ENCODE measurements at places on chromosomes 4 and X. TPM values are rescaled to one million over a fixed set of nuclear protein-coding genes. Genes with fewer than 3 reads are reported as not detected.

- H3K4me1 ChIP-seq: no peaks in the 10 kb centered on the region
- H3K36me3 ChIP-seq: no peaks in the 10 kb centered on the region
- no peaks in the 10 kb centered on the region for H3K27me3 ChIP-seq
- DNase-seq: no peak
- no peak overlapping the region for H3K4me3 ChIP-seq
These were observed 18.1 kb downstream of the CHIC1 start for GRCh38 chrX:73581002-73581628.

DNA sequence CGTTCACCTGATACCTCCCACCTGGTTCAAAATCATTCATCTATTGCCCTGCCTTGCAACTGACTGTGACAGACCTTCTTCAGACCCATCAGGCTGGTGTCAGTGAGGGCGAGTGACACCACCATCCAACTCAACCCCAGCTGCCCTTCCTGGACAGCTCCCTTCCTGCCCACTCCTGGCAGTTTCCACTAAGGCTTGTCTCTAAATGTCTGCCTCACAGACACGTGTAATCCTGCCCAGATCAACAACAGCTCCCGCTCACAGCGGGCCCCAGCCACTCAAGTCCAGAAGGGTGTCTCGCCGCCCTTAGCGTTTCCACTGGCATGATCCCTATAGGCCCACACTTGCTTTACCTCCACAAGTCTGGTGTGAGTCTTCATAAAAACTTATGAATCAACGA, 28.9 kb downstream of the ACSL1 start:
- no peak for DNase-seq
- H3K4me3 ChIP-seq: no peak overlapping the region
- no peaks in the 10 kb centered on the region for H3K27me3 ChIP-seq
- H3K27ac ChIP-seq: no peak overlapping the region

DNA sequence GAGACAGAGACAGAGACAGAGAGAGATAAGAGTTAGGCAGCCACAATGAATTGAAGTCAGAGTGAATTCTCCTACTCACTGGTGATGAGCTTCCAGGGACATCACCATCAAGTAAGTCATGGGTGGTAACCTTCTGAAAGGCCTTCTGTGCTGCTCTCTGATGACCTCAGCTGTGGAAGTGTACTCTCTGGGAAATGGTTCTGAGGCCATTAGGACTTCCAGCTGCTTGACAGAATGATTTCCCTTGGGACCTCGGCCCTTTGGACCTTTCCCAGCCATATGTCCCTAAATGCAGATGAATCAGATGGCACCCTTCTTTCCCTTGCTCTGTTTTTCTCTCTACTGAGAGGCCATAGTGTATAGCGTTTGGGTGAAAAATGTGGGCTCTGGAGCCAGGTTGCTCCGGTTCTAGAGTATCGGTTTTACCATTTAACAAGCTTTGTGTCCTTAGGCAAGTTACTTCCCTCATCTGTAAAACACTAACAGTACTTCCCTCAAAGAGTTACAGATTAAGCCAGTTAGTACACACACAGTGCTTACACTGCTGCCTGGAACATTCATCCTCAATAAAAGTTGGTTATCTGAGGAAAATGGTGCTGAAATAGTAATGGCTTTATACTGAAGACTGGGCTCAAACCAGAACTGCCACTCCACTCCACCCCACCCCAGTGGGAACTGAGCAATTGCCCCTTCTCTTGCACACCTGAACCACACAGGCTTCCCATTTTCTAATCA, 7.6 kb downstream of the SEPTIN11 start:
- no peaks in the 10 kb centered on the region for H3K36me3 ChIP-seq
- no peak for DNase-seq
- H3K4me3 ChIP-seq: no peak overlapping the region
- H3K4me1 ChIP-seq: peaks cover 34% of the 10 kb centered on the region
- no peak overlapping the region for H3K27ac ChIP-seq

- peaks cover 14% of the 10 kb centered on the region for H3K36me3 ChIP-seq
- peak; percentile 86 for DNase-seq
- no peak overlapping the region for H3K4me3 ChIP-seq
- H3K27me3 ChIP-seq: no peaks in the 10 kb centered on the region
These were observed 155.6 kb upstream of the PACRGL start for GRCh38 chr4:20544645-20545044.

ADRA2C gene
- total RNA-seq: 5.4 TPM

DNA sequence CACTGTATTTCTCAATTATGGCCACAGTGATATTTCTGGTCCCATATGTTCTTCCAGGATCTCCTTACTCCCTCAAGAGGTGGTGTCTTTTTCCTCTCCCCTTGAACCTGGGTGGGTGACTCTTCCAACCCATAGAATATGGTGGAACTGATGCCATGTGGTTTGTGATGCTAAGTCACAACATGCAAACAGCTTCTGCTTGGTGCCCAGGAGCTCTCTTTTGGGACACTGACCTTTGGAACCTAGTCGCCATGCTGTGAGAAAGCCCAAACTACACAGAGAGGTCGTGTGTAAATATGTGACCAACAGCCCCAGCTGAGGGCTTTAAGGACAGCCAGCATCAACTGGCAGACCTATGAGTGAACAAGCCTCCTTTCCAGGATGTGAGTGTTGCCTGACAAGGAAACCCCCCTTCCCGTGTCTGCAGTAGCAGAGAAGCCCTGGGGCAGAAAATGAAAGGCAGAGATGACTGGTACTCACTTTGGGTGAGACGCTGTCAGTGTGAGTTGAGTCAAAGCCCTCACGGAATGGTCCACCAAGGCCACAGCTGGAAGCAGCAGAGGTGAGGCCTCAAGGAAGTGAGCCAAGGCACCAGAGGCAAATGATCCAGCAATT, 223.4 kb downstream of the BCOR start:
- no peak overlapping the region for H3K4me3 ChIP-seq
- no peaks in the 10 kb centered on the region for H3K27me3 ChIP-seq
- no peaks in the 10 kb centered on the region for H3K36me3 ChIP-seq
- DNase-seq: no peak
- no peaks in the 10 kb centered on the region for H3K4me1 ChIP-seq
- no peak overlapping the region for H3K27ac ChIP-seq

GRCh38 chrX:79572566-79572965, 205.4 kb upstream of the ITM2A start:
- no peaks in the 10 kb centered on the region for H3K27me3 ChIP-seq
- no peak overlapping the region for H3K4me3 ChIP-seq
- H3K36me3 ChIP-seq: no peaks in the 10 kb centered on the region

DNA sequence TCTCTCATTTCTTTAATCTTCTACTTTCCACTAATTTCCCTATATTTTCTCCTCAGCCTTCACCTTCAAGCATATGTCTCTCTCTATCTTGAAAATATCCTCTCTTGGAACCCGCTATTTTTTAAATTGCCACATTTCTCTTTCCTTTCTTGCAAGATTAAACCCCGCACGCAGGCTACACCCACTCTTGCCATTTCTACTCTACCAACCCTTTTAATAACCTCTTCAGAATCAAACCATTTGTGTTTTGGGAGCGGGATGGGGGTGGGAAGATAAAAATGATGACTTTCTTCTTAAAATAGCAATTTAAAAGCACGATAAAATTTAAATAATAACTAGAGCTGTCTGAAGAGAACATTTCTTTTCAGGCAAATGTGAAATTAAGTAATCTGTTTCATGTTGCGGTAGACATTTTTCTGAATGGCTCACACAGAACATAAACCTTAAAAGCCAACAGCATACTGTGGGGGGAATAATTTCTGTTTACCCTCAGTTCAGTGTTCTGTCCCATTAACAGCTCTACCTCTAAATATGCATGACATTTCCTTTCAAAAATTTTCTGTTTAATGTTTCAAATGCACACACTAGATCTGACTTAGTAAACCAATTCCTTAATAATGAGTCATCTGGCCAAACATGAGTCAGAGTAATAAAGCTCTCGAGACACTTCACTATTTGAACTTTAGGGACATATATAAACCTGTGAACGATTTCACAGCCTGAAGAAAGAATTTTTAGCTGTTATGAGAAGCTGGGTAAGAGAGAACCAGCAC, 20.5 kb downstream of the ARSJ start:
- peak; percentile 88 for DNase-seq
- no peaks in the 10 kb centered on the region for H3K36me3 ChIP-seq
- no peak overlapping the region for H3K4me3 ChIP-seq
- H3K27ac ChIP-seq: no peak overlapping the region
- H3K4me1 ChIP-seq: peaks cover 4% of the 10 kb centered on the region

DNA sequence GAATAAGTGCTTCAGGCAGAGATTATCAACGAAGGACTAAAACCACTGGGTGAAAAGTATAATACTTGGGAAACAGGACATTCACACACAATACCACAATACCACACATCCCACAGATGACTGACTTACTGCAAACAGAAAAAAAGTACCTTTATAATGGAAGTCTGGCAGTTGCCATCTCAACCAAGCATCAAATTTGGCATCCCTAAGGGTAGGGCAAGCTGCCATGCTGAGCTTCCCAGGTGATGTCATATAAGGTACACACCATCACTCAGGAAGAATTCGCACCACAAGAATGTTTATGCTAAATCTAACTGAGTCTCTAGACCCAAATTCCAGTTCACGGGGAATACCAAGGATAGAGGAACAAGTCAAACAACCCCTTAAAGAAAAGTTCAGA, 9.1 kb downstream of the QDPR start:
- H3K27me3 ChIP-seq: no peaks in the 10 kb centered on the region
- H3K36me3 ChIP-seq: peaks cover 33% of the 10 kb centered on the region
- H3K4me3 ChIP-seq: no peak overlapping the region
- DNase-seq: no peak

DNA sequence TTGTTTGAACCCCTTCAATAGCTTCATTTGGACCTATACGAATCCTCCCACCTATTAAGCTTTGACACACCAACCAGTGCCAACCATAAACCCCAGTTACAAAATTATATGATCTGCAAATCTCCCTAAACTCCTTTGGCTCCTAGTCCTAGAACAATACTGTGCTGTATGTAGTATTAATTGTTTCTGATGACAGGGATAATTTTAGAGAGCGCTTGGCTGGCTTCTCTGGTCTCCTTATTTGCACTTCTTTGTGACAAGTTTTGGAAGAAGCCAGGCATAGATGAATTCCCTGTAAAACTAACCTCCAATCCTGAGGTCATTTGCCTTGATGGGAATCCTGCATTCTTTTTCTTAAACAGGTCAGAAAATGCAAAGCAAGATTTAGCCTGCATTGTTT, 433.0 kb downstream of the PPARGC1A start:
- no peak overlapping the region for H3K4me3 ChIP-seq
- no peak for DNase-seq
- no peak overlapping the region for H3K27ac ChIP-seq
- H3K36me3 ChIP-seq: no peaks in the 10 kb centered on the region

GRCh38 chr4:142021761-142022160, 385.4 kb downstream of the IL15 start:
- no peak for DNase-seq
- no peaks in the 10 kb centered on the region for H3K36me3 ChIP-seq
- H3K4me1 ChIP-seq: no peaks in the 10 kb centered on the region
- no peak overlapping the region for H3K4me3 ChIP-seq
- no peak overlapping the region for H3K27ac ChIP-seq

GRCh38 chr4:41287005-41287404, 30.3 kb downstream of the UCHL1 start:
- DNase-seq: no peak
- H3K36me3 ChIP-seq: no peaks in the 10 kb centered on the region
- no peak overlapping the region for H3K4me3 ChIP-seq
- H3K27ac ChIP-seq: no peak overlapping the region
- H3K27me3 ChIP-seq: no peaks in the 10 kb centered on the region

- no peak overlapping the region for H3K4me3 ChIP-seq
- no peaks in the 10 kb centered on the region for H3K36me3 ChIP-seq
- no peak overlapping the region for H3K27ac ChIP-seq
These were observed 29.9 kb upstream of the TTC29 start for GRCh38 chr4:146975527-146975926.

DNA sequence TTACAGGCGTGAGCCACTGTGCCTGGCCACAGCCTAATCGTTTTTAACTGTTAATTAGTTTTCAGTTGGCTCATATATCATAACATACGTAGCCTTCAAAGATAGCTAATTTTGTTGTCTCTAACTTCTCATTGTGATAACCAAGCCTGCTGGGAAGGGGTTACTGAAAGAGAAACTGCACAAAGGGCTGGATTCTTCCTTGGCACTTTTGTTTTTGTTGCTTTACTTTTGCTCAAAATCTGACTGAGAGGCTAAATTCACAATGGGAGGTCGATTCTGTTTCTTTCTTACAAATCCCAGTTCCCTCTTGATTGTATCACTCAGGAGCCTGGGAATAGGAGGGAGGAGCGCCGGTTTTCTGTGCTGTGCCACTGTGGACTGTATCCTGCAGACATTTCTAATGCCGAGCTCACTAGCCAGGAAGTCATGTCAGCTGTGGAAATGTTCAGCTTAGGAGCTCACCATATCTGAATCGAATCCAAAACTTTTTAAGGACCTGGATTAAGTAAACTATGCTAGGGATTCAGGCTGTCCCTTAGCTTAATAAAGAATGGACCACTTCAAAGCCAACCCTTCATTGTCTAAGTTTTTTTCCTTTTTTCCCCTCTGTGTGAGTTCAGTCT, 120.5 kb upstream of the FAT1 start:
- H3K36me3 ChIP-seq: no peaks in the 10 kb centered on the region
- peak overlapping the region; percentile 67 for H3K27ac ChIP-seq
- H3K4me3 ChIP-seq: no peak overlapping the region
- H3K27me3 ChIP-seq: no peaks in the 10 kb centered on the region
- peak; percentile 79 for DNase-seq

CC2D2A gene
- 63.7 TPM for total RNA-seq

DNA sequence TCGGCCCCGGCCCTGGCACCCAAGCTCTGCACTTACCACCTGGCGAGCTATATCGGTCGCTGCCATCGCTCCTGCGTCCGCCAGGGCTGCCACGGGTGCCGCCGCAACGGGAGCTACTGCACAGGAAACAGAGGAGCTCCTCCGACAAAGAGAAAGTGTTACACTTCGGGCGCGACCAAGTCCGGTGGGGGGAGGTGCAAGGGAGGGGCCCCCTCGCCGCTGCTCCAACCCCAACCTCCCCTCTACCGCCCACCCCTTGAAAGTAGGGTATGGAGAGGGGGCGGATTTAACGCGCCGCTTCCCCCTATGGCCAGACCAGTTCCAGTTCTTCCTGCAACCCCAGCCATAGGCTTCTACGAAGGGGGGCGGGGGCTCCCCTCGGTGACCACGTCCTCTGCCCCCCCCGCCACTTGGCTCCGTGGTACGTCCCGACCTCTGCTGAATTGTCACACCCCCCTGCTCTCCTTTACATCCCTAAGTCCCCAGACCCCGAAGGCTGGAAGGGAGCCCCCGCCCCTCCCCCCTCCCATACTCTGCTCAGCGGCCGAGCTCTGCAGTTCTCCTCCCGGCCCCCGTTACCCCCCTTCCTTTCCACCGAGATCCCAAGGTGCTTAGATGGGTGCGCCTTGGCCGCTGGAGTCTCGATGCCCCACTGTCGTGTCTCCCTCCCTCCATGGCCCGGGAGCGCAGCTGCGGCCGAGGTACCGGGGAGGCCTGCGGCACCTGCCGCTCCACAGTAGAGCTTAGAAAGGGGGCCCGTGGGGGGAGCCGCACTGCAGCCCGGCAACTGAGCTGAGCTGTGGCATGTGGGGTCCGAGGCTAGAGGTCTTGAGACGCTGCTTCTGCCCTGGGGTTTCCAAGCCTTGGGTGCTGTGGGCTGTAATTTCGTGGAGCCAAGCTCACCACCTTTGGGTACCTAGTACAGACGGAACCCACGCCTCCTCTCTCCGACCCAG, at the start of gene SEPTIN6:
Gene SEPTIN6 (minus strand): TSS at position 129 of the 956 bp plus-strand sequence. CDS start 63 bp downstream, at position 66.
- no peaks in the 10 kb centered on the region for H3K4me1 ChIP-seq
- H3K27me3 ChIP-seq: no peaks in the 10 kb centered on the region
- H3K27ac ChIP-seq: no peak within 1 kb of the TSS
- DNase-seq: peak; percentile 71
- H3K36me3 ChIP-seq: no peaks in the 10 kb centered on the region
